ENCODE measurements at places on chromosomes 13 and 19.

DNA sequence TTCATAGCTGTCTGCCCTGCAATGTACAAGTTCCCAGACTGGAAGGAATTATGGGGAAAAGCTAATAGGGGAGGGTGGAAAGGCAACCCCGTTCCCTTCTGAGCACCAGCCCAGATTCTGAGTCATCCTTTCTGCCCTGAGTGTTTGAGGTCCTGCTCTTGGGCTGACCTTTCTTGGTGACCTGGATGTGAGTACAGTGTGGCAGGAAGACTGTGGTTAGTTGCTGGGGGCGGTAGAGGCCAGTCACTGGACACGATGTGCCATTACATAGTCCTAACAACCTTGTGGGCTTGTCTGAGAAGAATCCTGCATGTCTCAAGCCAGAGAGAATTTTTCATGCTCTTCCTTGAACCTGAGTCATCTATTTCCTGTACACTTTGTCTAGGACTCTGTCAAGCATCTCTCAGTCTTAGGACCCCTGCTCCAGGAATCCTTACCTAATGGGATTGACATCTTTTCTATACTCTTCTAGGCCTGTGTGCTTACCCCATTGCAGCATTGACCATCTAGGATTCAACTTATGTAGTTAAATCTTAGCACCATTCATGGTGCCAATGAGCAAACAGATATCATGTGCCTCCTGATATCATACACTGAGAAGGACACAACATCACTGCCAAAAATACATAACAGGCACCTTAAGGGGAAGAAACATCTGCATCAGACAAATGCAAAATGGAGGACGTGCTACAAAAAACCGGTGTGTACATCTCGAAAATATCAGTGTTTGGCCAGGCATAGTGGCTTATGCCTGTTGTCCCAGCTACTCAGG is 8.1 kb upstream of the ANGPTL4 start:
- DNase-seq: no peak

DNA sequence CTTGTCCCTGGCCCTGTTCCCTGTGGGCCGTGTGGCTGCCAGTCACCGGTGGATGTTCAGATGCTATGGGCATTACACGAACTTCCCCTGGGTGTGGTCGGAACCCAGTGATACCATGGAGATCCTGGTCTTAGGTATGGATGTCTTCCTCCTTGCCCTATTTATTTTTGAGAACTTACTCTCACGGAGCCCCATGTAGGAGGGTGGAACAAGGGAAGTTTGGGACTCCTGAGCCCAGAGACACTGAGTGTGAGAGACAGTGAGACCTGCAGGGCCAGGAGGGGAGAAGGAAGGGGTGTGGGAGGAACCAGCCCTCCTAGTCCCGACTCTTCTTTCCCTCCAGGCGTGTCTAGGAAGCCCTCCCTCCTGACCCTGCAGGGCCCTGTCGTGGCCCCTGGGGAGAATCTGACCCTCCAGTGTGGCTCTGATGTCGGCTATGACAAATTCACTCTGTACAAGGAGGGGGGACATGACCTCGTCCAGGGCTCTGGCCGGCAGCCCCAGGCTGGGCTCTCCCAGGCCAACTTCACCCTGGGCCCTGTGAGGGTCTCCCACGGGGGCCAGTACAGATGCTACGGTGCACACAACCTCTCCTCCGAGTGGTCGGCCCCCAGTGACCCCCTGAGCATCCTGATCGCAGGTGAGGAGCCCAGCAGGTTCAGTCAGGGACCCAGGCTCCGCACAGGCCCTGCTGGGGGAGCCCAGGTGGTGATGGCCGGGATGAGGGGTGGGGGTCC is 14.9 kb upstream of the KIR3DL3 start:
- no peak for DNase-seq

- DNase-seq: no peak
Observed at GRCh38 chr19:43687660-43687997, 17.7 kb upstream of the PLAUR start.

DNA sequence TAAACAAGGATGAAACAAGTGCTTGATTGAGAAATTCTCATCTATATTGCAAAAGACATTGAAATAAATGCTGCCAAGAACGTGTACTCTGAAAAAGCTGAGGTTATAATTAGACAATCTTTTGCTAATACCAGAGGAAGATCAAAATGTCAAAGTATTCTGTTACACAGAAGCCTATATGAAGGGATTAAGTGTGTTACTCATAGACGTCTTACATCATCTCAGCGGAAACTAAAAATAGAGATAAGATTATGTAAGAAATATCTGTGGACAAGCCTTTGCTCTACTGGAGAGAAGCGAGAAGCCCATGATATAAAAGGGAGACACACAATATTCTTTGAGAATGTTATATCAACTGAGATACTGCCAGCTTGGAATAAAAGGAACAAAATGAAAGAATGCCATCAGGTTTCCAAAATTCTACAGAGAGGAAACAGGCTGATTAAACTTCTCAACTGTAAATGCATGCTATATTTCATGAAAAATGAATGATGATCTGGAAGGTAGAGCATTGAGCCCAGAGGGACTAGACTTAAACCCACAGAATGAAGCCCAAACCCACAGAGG is 699.0 kb downstream of the GPC5 start:
- DNase-seq: no peak

GRCh38 chr13:97435794-97436193 is 1.8 kb downstream of the RAP2A start:
- DNase-seq: no peak

- DNase-seq: no peak
Observed at GRCh38 chr19:23070353-23071146, 46.3 kb upstream of the ZNF730 start.
